Naive thymus-derived CD8-positive, alpha-beta T cell (primary cell): ENCODE measurements at places on chromosomes 3 and 15.

GRCh38 chr15:49905221-49905620 is 213.8 kb downstream of the ATP8B4 start:
- H3K4me3 ChIP-seq: no peak overlapping the region
- H3K27ac ChIP-seq: no peak overlapping the region
- H3K4me1 ChIP-seq: no peaks in the 10 kb centered on the region

GRCh38 chr3:103057003-103057402 is 622.2 kb downstream of the ZPLD1 start:
- DNase-seq: no peak
- H3K4me1 ChIP-seq: no peaks in the 10 kb centered on the region
- H3K4me3 ChIP-seq: no peak overlapping the region
- no peaks in the 10 kb centered on the region for H3K36me3 ChIP-seq

- DNase-seq: no peak
- H3K27ac ChIP-seq: peak overlapping the region; percentile 60
Observed at GRCh38 chr3:125317761-125318160, 57.4 kb downstream of the ZNF148 start.

- peaks cover 62% of the 10 kb centered on the region for H3K4me1 ChIP-seq
- H3K27ac ChIP-seq: peak overlapping the region; percentile 85
- H3K4me3 ChIP-seq: peak overlapping the region; percentile 74
- peaks cover 6% of the 10 kb centered on the region for H3K36me3 ChIP-seq
- no peaks in the 10 kb centered on the region for H3K27me3 ChIP-seq
- DNase-seq: no peak
Observed at GRCh38 chr3:56894881-56895431, 93.2 kb upstream of the ARHGEF3 start.

DNA sequence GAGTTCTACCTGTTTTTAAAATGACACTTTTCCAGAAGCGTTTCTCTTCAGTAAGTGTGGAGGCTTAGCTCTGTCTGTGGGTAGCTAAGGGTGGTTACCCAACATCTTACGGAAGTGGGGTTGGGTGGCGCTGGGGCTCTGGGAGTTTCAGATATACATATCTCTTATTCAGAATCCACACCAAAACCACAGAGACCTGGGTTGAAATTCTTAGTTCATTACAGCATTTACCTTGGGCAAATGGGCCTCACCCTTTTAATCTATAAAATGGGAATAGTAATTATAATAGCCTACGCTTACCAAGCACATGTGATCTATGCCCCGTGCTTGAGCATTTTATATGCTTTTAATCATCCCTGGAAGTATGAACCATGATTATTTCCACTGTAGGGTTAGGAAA is 9.4 kb downstream of the PTPRG start:
- peaks cover 13% of the 10 kb centered on the region for H3K27me3 ChIP-seq
- H3K36me3 ChIP-seq: no peaks in the 10 kb centered on the region
- no peak overlapping the region for H3K27ac ChIP-seq
- no peak overlapping the region for H3K4me3 ChIP-seq
- no peak for DNase-seq
- no peaks in the 10 kb centered on the region for H3K4me1 ChIP-seq

DNA sequence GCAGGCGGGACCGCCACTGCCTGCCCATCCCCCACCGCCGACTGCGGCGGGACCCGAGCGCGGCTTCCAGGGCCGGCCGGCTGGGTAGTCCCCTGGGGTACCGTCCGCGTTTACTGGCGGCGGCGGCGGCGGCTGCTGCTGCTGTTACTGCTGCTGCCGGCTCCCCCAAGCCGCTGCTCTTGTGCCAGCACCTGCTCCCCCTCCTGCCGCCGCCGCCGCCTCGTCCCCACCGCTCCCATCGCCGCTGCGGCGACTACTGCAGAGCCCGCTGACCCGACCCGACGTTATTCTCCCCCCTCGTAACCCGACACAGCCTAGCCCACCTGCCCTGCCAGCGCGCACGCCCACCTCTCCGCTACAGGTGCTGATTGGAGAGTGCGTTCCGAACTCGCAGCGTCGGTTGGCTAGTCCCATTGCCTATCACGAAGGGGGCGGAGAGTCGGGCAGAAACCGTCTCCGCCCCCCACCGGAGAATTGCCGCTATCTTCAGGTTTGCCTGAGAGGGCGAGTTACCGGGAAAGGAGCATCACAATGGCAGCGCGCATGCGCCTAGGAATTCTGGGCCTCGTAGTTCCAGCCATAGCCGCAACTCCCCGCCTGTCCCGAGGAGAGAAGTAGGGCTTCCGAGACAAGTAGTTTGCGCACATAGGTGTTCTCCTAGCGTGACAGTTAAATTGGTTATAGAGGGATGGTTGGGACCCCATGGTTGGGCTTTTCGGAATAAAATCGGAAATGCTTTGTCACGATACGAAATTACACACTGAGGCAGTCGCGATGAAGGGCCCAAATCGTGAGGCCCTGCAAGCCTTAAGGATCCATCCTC is at the start of gene TTBK2:
Gene TTBK2 (minus strand): TSS at position 260 of the 823 bp plus-strand sequence. CDS start 42,161 bp downstream, outside the sequence.
- no peaks in the 10 kb centered on the region for H3K27me3 ChIP-seq
- peaks cover 28% of the 10 kb centered on the region for H3K4me1 ChIP-seq
- peak within 1 kb of the TSS; percentile 98 for H3K4me3 ChIP-seq
- peak within 1 kb of the TSS; percentile 98 for H3K27ac ChIP-seq
- H3K36me3 ChIP-seq: no peaks in the 10 kb centered on the region
